Progenitor cell of endocrine pancreas (in vitro differentiated cells): ENCODE measurements at places on chromosomes 6 and 20. TPM values are rescaled to one million over a fixed set of nuclear protein-coding genes. Genes with fewer than 3 reads are reported as not detected.
A peak's percentile ranks its signal among the peaks of the same experiment; 100 is the strongest.

GRCh38 chr6:80280262-80281010 is 174.0 kb downstream of the BCKDHB start:
- H3K4me3 ChIP-seq: no peak overlapping the region
- no peak for DNase-seq
- H3K36me3 ChIP-seq: peaks cover 2% of the 10 kb centered on the region
- H3K4me1 ChIP-seq: no peaks in the 10 kb centered on the region

- H3K36me3 ChIP-seq: peaks cover 32% of the 10 kb centered on the region
- H3K27ac ChIP-seq: no peak overlapping the region
- no peaks in the 10 kb centered on the region for H3K4me1 ChIP-seq
- no peak for DNase-seq
- no peaks in the 10 kb centered on the region for H3K27me3 ChIP-seq
- no peak overlapping the region for H3K4me3 ChIP-seq
Measured at GRCh38 chr20:23391707-23392310, 29.5 kb downstream of the NAPB start.

DNA sequence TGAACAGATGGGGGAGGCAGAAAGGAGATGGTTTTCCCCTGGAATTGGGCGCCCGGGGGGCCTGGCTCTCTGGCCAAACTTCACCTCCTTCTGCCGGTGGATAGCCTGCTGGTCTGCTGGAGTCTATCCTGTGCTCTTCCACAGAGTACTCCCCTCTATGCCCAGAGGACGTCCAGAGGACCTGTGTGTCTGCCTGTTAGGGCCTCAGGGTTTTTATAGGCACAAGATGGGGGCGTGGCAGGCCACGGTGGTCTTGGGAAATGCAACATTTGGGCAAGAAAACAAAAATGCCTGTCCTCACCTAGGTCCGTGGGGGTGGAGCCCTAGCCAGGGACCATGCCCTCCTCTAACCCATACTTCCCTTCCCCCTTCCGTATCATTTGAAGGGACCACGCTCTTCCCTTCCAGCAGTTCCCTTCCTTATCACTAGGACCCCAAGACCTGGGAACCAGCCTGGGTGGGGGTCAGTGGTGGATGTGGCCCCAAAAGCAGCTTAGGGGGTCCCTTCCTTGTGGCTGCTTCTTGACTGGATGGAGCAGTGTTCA is 53.6 kb upstream of the ZNF337 start:
- no peak for DNase-seq
- H3K4me3 ChIP-seq: peak overlapping the region; percentile 55
- H3K36me3 ChIP-seq: no peaks in the 10 kb centered on the region
- H3K27ac ChIP-seq: no peak overlapping the region

DNA sequence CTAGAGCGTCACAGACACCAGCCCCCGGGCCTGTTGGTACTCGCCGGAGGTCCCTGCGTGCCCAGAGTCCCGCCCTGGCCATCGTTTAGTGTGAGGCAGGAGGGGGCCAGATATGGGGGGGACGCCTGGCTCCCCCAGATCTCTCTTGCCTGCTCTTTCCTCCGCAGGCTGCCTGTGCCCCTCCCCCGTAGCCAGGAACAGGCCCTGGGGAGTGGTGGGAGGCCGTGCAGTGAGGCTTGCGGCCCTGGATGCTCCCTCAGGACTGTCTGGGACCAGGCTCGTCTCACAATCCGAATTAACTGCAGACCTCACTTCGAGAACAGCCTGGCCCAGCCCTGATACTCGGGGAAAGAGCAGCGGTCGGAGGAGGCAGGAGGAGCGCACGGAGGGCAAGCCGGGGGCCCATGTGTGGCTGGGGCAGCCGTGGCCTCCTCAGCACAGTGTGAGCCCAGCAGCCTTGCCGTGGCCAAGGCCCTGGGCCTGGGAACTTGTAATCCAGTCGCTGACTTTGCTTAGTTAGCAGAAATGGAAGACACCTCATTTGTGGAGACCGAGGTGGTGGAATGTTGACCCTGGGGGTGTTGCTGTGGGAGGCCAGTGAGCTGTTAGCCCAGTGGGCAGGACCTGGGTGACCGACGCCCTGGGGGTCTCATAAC is 28.7 kb downstream of the FRMD1 start:
- DNase-seq: no peak
- H3K36me3 ChIP-seq: no peaks in the 10 kb centered on the region
- no peak overlapping the region for H3K4me3 ChIP-seq
- H3K4me1 ChIP-seq: no peaks in the 10 kb centered on the region
- H3K27me3 ChIP-seq: no peaks in the 10 kb centered on the region

DNA sequence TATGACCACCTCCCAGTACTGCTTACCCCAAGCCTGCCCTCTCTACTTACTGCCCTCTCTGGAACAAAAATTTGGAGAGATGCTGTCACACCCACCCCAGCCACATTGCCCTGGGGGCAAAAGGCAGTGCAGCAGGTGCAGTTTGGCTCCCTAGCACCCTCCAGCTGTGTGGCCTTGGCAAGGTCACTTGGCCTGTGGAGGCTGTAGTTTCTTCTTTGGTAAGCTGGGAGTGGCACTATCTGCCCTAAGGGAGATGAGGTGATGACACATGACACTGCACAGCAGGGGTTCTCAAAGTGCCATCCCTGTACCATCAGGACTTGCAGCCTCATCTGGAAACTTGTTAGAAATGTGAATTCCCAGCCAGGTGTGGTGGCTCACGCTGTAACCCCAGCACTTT is 44.8 kb downstream of the TAF8 start:
- no peak overlapping the region for H3K27ac ChIP-seq
- no peaks in the 10 kb centered on the region for H3K36me3 ChIP-seq
- peaks cover 29% of the 10 kb centered on the region for H3K27me3 ChIP-seq
- no peak for DNase-seq
- no peak overlapping the region for H3K4me3 ChIP-seq

DNA sequence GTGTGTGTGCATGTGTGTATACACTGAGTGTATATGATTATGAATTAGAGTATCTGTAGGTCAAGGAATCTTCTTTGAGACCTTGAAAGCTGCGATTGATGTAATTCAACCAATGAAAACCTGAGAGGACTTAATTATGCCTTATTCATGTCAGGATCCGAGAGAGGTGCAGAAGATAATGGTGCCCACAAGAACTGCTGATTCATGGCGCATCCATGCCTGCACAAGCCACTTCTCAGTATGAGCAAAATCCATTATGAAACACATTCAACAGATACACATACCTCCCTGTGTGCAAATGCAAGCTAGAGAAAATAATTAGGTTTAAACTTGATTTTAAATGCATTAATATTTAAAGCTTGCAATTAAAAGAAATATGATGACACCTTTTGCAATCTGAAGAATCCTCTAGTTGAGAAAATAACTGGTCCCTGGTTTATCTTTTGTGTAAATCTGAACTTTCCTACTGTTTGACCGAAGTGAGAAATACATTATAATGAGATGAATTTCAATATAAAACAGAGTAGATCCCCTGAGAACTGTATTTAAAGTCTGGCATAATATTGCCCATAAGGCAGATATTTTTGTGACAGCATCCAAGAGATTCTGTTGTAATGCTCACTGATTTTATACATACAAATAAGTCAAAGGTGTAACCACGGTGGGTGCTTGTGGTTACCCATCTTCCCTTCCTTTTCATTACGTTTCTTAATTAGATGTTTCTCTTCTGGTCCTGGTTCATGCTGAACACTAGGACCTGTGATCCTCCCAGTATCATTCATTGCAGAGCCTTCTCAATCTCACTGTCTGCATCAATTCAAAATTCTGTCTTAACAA is 45.6 kb downstream of the LY86 start:
- no peaks in the 10 kb centered on the region for H3K36me3 ChIP-seq
- DNase-seq: no peak
- H3K27me3 ChIP-seq: no peaks in the 10 kb centered on the region
- H3K27ac ChIP-seq: no peak overlapping the region

DNA sequence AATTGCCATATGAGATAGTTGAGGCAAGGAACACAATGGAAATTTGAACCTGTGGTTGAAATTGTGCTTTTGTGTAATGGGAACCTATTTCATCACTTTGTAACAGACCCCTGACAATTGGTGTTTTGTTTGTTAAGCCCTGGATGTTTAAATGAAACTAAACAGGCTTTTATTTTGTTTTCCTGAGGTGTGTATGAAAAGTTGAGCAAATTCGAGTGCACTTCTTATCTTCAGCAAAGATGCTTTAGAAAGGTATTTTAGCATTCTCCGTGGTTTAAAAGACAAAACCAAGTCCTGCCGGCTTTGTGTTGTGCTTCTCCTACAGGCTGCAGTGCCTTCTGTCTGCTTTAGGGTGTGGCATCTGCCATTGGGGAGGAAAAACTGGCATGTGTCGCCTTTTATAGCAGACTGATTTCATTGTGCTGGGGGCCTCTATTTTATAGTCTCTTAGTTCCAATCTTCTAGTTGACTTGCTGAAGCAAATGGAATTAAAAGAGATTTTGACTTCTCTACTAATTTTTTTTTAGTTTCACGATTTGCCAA is 2.2 kb upstream of the ARID1B start:
- peaks cover 38% of the 10 kb centered on the region for H3K4me1 ChIP-seq
- H3K27ac ChIP-seq: peak overlapping the region; percentile 89
- H3K4me3 ChIP-seq: peak overlapping the region; percentile 50
- no peaks in the 10 kb centered on the region for H3K36me3 ChIP-seq

GRCh38 chr20:56454754-56455153 is 13.7 kb upstream of the RTF2 start:
- DNase-seq: no peak
- H3K27ac ChIP-seq: no peak overlapping the region
- peaks cover 11% of the 10 kb centered on the region for H3K27me3 ChIP-seq
- no peak overlapping the region for H3K4me3 ChIP-seq
- H3K4me1 ChIP-seq: no peaks in the 10 kb centered on the region

DNA sequence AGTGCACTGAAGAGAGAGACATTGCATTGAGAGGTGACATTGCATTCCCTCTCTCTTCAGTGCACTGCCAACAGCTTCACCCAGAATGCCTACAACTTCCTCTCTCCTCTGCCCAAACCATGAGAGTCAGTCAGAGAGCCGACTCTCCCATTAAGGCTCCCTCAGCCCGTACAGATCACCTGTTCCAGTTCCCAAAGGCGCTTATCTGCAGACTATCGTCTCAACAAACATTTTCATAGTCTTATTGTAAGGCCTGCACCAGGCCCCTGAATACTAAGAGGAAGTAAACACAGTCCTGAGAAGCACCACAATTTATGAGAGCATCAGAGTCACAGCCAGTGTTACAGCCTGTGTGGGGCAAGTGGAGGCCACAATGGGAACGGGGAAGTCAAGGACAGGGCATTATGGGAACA is 53.7 kb downstream of the GFOD1 start:
- H3K27ac ChIP-seq: no peak overlapping the region
- no peak for DNase-seq
- H3K36me3 ChIP-seq: no peaks in the 10 kb centered on the region
- no peak overlapping the region for H3K4me3 ChIP-seq
- H3K27me3 ChIP-seq: peaks cover 6% of the 10 kb centered on the region

DNA sequence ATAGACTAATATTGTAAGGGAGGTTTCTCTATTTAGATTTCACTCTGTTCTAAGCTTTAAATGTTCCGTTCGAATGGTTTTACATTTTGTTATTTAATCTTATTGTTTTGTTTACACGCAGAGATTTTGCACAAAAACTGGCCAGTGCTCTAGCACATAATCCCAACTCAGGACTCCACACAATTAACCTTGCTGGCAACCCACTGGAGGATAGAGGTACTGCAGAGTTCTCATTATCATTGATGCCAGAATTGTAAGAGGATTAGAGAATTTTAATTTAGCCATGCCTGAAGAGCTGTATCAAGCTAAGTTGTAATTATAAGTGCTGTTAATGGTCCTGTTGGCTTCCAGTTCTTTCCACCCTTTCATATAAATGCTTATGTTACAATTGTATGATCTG is 179.7 kb upstream of the SCGN start:
- peaks cover 8% of the 10 kb centered on the region for H3K4me1 ChIP-seq
- H3K27me3 ChIP-seq: no peaks in the 10 kb centered on the region
- H3K27ac ChIP-seq: no peak overlapping the region
- no peak for DNase-seq
- H3K4me3 ChIP-seq: no peak overlapping the region

- H3K4me1 ChIP-seq: no peaks in the 10 kb centered on the region
- no peak for DNase-seq
- no peak overlapping the region for H3K4me3 ChIP-seq
- H3K27ac ChIP-seq: no peak overlapping the region
Measured at GRCh38 chr20:54292185-54292584, 84.3 kb downstream of the PFDN4 start.

DNA sequence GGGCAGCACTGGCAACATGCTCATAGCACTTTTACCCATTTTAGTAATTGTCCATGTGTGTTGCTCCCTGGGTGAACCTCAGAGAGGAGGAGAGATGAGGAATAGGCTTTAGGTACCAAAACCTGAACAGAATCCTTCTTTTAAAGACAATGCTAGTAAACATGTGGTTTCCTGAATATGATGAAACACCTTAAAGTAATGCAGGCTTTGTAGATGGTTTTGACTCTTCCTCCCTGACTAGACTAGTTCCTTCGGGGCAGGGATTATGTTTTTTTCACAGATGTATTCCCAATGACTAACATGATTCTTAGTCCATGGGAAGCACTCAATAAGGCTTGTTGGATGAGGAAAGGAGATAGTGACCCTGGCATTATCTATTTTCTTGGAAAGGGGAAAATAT is 367.6 kb upstream of the JAG1 start:
- peaks cover 8% of the 10 kb centered on the region for H3K4me1 ChIP-seq
- H3K27me3 ChIP-seq: peaks cover 9% of the 10 kb centered on the region
- peaks cover 1% of the 10 kb centered on the region for H3K36me3 ChIP-seq
- DNase-seq: no peak

GRCh38 chr6:158938811-158939254 is 61.2 kb downstream of the RSPH3 start:
- H3K36me3 ChIP-seq: peaks cover 5% of the 10 kb centered on the region
- H3K4me3 ChIP-seq: no peak overlapping the region
- H3K27ac ChIP-seq: peak overlapping the region; percentile 29
- H3K4me1 ChIP-seq: peaks cover 14% of the 10 kb centered on the region
- H3K27me3 ChIP-seq: peaks cover 11% of the 10 kb centered on the region

- no peak overlapping the region for H3K4me3 ChIP-seq
- H3K27ac ChIP-seq: no peak overlapping the region
- H3K4me1 ChIP-seq: peaks cover 44% of the 10 kb centered on the region
- H3K36me3 ChIP-seq: peaks cover 2% of the 10 kb centered on the region
- H3K27me3 ChIP-seq: peaks cover 32% of the 10 kb centered on the region
Measured at GRCh38 chr6:131000544-131000943, 62.5 kb downstream of the EPB41L2 start.

DNA sequence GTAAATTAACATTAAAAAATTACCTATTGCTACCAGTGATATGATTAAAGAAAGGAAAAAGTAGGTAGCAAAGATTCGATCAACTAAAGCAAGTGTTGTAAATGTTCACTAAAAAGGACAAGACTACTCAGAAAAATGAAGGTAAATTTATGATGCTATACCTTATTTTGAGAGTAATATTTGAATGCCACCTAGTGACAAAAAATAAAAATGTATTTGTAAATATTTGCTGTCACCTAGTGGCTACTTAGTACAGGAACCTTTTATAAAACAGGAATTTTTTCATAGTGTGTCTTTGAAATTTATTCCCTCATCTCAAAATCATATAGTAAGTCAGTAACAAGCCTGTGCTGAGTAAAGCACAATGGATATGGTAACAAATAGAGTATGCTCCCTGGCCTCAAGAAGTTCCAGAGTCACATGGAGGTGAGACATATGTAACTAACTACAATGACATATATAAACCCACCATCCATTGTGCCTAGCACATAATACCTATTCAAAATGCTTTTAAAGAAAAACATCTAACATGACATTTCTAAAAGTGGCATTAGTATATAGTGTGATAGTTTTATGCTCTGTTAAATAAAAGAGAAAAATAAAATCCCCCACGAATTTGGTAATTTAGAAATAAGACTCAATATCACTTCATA is 193.1 kb upstream of the SIM1 start:
- no peak overlapping the region for H3K4me3 ChIP-seq
- H3K36me3 ChIP-seq: no peaks in the 10 kb centered on the region
- DNase-seq: no peak
- H3K27me3 ChIP-seq: no peaks in the 10 kb centered on the region
- no peaks in the 10 kb centered on the region for H3K4me1 ChIP-seq

The CCDC170 gene
- total RNA-seq: 0.22 TPM in 1 of 2 replicates, not detected in the other

The BLCAP gene
- total RNA-seq: 42.7 and 46.4 TPM in 2 replicates

The SIRPB2 gene
- total RNA-seq: not detected in 2 replicates

The TCP11 gene
- not detected in 2 replicates for total RNA-seq
